ENCODE measurements at places on chromosomes 7 and 10.

- no peak for DNase-seq
Measured at GRCh38 chr7:98217623-98218582, 6.7 kb downstream of the BHLHA15 start.

GRCh38 chr10:124035928-124036558, 57.4 kb downstream of the CHST15 start:
- no peak for DNase-seq

DNA sequence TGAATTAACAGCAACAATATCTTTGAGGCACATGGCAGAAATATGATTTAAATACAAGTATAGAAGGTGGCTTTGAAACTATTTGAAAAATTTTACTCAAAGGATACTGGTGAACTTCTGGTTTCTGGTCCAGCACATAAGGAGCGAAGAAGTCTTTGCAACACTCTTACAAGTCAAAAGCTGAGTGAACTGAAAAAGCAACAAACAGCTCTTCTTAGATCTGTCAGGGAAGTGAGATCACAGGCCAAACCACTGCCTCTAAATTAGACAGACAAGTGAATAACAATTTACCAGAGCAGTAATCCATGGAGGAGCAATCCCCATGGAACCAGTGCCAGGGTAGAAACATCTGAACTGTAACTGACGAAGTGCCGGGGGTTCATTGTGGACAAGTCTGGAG, 9.6 kb upstream of the VWC2 start:
- no peak for DNase-seq

DNA sequence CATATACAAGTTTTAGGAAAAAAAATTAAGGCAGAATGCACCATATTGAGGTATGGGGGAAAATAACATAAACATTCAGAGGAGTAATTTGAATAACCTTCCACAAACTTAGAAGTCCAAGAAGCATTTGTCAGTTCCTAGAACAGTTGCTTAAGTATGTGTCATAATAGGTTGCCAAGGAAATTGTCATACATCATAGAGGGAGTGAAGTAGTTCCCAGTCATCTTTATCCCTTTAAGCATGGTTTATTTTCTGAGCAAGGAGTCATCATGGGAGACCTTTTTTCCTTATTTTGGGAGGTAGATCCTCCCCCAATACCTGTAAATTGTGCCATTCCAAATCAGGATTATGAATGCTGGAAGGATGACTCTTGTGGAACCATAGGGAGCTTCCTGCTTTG, at the start of gene SSMEM1:
Gene SSMEM1 (plus strand): TSS at position 219 of the 400 bp plus-strand sequence. CDS start 51 bp downstream, at position 270.
- peak; percentile 93 for DNase-seq

- DNase-seq: no peak
Measured at GRCh38 chr7:30405179-30405578, 73.4 kb downstream of the NOD1 start.

- no peak for DNase-seq
Measured at GRCh38 chr7:46939558-46939957, 642.4 kb downstream of the TNS3 start.

DNA sequence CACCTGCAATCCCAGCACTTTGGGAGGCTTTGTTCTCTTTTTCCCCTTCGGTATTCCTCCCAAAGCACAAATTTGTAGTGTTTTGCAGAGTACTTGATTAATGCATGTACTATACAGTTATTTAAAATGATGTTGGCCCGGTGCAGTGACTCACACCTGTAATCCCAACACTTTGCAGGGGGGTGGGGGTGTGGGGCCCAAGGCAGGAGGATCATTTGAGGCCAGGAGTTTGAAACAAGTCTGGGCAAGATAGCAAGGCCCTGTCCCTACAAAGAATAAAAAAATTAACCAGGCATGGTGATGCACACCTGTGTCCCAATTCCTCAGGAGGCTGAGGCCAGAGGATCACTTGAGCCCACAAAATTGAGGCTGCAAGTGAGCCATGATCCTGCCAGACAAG, 26.8 kb upstream of the FOXK1 start:
- DNase-seq: no peak

GRCh38 chr7:79452032-79452494, 1.4 kb downstream of the MAGI2 start:
- peak; percentile 93 for DNase-seq

DNA sequence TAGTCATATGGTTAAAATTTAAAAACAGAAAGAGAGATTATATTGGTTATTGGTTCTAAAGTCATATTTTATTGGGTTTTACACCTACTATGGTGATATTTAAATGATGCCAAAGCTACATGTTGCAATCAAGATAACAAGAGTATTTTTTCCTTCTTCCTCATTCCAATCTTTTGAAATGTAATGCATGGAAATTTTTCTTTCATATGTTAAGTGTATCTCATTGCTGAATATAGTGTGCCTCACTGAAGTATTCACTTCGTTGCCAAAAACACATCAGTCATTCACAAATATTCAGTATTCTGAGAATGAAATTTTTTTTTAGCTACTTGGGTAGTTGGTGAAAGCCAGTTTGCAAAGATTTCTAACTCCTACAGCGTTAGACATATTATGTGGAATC, 19.5 kb downstream of the HDAC9 start:
- DNase-seq: peak; percentile 68

- DNase-seq: peak; percentile 16
Measured at GRCh38 chr10:72088889-72089575, 681 bp upstream of the SPOCK2 start.

DNA sequence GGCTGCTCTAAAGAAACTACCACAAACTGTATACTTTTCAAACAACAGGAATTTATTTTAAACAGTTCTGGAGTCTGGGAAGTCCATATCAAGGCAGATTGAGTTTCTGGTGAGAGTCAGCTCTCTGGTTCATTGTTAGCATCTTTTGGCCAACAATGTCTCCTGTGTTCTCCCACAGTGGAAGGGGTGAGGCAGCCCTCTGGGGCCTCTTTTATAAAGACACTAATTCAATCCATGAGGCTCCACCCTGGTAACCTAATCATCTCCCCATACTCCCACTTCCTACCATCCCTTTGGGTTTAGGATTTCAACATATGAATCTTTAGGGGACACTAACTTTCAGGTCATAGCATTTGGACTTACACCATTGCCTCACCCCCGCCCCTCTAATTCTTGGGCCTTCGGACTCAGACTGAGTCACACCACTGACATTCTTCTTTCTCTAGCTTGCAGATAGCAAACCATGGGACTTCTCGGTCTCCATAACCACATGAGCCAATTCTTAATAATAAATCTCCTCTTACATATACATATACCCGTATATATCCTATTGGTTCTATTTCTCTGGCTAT, 64.3 kb upstream of the ANTXRL start:
- DNase-seq: peak; percentile 67

- DNase-seq: peak; percentile 75
Measured at GRCh38 chr10:58775960-58776567, 263.4 kb downstream of the BICC1 start.

GRCh38 chr10:90834326-90834725, 23.5 kb downstream of the HTR7 start:
- peak; percentile 44 for DNase-seq

DNA sequence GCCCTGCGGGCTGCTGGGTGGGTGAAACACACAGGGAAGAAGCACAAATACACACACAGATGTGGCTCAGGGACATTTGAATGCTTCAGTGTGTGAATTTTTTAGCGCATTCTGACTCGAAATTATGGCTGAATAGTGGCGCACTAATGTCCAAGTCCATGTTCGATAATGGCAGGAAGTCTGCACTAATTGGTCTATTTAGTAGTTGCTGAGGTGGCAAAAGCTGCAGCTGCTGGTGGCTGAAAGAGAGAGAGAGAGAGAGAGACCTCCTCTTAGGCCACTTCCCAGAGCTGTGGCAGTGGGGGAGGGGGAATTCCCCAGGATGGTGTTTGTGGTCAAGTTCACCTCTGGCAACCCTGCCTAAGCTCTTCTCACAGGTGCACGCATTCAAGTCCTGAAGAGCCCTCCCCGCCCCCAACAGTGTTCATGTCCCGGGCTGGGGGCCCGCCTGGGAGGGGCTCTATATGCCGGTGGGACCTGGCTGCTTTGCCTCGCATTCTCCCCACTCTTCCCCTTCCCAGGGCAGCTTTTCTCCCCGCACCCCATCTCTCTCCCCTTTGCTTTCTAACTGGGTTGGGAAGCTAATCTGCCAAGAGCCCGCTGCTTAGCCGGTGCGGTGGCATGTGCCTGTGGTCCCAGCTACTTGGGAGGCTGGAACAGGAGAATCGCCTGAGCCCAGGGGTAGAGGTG, 6.0 kb upstream of the MNX1 start:
- no peak for DNase-seq

- peak; percentile 68 for DNase-seq
Measured at GRCh38 chr7:28410628-28411531, 1.4 kb upstream of the CREB5 start.

- peak; percentile 55 for DNase-seq
Measured at GRCh38 chr10:74955796-74956195, 129.4 kb downstream of the KAT6B start.

- no peak for DNase-seq
Measured at GRCh38 chr10:1368842-1369171, 312.6 kb downstream of the WDR37 start.

Measured in amniotic epithelial cell (primary cell).